ENCODE measurements at places on chromosomes 6 and 20.

DNA sequence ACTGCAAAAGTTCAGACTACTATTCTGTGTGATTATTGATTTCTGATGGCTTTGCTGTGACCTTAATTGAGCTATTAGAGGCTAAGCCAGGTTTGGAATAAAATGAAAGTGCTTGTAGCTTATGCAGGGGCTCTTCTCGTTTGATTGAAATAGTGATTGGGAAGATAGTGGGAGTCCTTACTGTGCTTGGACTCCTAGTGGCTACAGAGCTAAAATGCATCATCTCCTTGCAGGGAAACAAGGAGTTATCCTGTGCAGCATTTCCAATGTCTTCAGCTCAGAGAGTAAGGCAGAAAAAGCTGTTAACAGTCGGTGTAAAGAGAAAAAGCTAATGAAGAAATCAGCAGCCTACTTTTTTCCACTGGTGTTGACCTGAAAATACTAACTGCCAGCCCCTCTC is 173.5 kb downstream of the SLC35F1 start:
- no peak for DNase-seq

DNA sequence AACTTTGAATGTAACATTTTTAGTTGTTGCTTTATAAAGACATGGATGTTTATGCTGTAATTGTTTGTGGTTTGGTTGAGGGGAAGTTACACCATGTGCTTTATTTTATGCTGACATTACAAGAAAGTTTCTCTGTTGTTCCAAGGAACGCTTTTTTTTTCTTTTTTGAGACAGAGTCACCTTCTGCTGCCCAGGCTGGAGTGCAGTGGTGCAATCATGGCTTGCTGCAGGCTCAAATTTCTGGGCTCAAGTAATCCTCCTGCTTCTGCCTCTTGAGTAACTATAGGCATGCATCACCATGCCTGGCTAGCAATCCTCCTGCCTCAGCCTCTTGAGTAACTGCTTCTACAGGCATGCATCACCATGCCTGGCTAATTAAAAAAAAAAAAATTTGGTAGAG is 21.0 kb upstream of the IFNGR1 start:
- no peak for DNase-seq

DNA sequence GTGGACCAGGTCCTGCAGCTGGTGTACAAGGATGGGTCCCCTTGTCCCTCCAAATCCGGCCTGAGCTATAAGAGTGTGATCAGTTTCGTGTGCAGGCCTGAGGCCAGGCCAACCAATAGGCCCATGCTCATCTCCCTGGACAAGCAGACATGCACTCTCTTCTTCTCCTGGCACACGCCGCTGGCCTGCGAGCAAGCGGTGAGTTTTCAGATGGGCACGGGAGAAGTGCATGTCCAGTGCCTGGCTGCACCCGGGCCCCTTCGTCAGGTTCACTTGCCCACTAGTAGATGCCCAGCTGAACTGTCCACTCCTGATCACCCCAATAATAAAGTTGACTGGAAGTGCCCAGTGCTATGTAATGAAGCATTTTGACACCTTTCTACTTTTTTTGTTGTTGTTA is 48.3 kb upstream of the SLC22A1 start:
- no peak for DNase-seq

DNA sequence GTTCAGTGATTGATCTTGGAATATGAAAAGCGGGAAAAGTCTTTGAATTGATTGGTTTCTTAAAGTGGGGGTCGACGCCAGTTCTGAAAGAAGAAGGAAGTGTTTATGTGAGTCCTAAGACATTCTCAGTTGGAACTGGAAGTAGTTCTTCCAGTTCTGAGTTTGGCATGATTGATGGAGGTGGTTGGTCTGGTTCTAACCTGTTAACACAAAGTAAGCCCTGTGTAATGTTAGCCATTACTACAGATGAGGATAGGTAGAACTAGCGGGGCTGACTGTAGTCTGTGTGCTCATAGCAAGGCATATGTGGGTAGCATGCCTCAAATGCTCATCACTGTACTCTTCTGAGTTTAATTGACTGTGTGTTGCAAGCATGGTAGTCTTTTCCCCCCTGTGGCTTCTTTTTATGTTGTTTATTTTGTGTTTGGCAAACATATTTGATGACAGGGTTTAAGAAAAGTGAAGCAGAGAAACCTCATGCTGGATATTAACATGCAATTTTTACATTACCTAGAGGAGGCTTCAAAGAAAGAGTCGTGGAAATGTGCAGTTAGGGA is 24.9 kb downstream of the CITED2 start:
- DNase-seq = no peak

- DNase-seq = no peak
Measured at GRCh38 chr6:32993363-32993973, 15.9 kb downstream of the HLA-DOA start.

GRCh38 chr20:62136283-62137091 is 6.7 kb downstream of the PSMA7 start:
- DNase-seq = no peak

DNA sequence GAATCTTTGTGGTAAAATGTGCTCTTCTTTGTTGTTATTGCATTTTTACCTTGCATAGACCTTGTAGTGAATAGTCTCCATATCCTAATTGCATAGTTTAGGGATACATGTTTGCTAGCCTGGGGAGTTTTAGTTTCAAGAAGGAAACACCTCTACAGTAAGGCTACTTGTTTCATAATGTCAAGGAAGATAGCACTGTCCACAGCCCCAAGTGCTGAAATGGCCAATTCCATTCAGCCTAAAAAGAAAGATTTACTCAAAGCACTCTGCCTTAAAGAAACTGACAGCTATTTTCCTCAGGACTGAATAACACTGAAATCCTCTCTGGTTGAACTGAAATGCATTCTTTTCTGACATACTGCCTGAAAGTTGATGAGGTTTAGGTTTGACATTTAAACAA is 2.6 kb downstream of the HCRTR2 start:
- DNase-seq = no peak

DNA sequence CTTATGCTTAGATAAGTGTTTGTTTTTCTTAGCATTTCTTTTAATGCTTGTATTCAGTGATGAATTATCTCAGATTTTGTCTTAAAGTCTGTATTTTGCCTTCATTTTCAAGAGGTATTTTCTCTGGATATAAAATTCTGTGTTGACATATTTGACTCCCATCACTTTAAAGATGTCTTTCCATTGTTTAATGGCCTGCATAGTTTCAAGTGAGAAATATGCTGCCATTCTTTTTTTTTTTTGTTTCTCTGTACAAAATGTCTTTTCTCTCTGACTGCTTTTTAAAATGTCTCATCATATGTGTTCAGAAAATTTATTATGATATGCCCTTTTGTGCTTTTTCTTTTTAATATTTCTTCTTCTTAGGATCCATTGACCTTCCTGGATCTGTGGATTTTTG is 578.0 kb upstream of the NOX3 start:
- DNase-seq = no peak

DNA sequence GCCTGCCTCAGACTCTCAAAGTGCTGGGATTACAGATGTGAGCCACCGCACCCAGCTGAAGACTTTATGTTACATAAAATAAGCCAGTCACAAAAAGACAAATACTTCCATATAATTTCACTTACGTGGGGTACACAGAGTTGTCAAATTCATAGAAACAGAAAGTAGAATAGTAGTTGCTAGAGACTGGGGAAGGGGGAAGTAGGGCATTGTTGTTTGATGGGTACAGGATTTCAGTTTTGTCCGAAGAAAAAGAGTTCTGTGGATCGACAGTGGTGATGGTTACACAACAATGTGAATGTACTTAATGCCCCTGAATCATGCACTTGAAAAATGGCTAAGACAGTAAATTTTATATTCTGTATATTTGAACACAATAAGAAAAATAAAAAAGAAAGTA is 41.6 kb upstream of the ANKEF1 start:
- DNase-seq = no peak

- no peak for DNase-seq
Measured at GRCh38 chr20:16898433-16898832, 150.3 kb downstream of the OTOR start.

DNA sequence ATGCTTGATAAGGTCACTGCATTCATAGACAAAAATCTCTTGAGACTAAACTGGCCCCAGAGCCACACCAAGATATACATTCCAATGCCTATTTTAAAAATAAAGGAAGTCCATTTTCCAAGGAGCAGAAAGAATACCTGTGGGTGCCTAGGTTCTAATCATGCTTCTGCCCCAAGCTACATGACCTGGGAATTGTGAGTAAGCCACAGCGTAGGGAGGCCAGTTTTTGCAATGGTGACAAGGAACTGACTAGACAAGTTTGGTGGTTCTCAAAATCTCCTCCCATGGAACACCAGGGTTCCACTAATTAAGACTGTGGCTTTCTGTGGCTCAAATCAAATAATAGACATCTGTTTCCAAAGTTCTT is 83.3 kb downstream of the GMDS start:
- DNase-seq = no peak

DNA sequence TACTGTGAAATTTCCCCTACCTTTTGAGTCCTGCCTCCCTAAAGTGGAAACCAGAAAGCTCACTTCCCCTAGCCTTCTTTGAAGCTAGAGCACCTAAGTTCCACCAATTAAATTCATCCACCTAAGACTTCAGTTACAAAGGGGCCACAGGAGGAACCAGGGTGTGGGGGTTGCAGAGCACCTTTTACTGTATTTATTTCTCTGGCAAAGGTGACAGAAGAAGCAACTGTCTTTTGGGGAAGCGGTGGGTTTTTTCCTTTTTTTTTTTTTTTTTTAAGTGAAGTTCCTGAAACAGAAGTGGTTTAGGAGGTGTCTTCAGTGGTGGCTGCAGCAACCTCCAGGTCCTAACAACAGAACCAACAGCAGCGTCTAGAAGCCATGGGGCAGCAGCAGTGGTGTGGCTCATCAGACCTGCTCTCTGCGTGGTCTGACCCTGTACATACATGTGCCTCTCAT is 13.1 kb downstream of the PSMB9 start:
- no peak for DNase-seq

DNA sequence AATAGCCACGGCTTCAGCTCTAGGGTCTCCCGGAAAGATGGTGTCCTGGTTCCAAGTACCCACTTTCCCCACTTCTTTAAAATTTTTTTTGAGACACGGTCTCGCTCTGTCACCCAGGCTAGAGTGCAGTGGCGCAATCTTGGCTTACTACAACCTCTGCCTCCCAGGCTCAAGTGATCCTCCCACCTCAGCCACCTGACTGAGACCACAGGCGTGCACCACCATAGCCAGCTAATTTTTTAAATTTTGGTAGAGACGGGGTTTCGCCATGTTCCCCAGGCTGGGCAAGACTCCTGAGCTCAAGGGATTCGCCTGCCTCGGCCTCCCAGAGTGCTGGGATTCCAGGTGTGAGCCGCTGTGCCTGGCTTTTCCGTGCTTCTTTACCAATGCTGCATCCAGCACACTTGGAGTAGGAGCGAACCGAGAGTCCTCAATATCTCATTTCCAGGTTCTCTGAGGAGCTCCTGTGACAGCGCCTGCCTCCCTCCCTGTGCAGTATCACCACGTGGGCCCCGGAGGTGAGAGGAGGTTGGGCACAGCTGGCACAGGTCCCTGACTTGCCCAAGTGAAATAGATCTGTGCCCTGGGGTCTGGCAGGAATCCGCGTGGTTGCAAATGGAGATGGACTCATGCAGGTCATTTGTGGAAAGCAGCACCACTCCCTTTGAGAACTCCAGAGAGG is 37.3 kb downstream of the EZR start:
- DNase-seq = no peak

DNA sequence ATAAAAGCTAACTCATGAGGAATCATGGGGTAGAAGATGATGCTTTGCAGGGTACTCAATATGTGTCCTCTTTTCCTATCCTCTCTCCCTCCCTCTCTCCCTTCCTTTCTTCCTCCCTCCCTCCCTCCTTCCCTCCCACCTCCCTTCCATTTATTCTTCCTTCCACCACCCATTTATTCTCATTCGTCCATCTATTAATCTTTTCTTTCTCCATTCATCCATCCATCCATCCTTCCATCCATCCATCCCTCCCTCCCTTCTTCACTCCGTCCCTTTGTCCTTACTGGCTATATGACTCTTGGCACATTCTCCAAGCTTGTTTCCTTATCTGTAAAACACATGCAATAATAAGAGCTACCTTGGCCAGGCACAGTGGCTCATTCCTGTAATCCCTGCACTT is 40.9 kb downstream of the ARHGAP40 start:
- no peak for DNase-seq

- DNase-seq = no peak
Measured at GRCh38 chr20:4918473-4918872, 82.8 kb downstream of the SLC23A2 start.

- no peak for DNase-seq
Measured at GRCh38 chr20:50413088-50413500, 97.1 kb upstream of the PTPN1 start.

GRCh38 chr6:78810698-78811097 is 56.7 kb upstream of the IRAK1BP1 start:
- DNase-seq = no peak

DNA sequence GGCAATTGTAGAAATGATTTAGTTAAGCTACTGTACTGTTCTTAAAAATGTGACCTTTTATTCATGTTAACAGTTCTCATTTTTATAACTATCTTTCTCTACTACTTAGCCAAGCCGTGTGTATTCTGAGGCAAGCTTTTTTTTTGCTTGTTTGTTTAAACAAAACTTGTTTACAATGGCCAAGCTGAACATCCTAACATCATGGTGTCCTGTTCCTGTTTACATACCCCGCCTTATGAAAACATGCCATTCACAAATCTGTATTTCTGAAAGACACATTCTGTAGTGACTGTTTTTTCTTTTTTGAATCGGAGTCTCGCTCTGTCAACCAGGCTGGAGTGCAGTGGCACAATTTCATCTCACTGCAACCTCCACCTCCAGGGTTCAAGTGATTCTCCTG is 140.9 kb downstream of the NCOA3 start:
- DNase-seq = no peak
